H7 (cell line): ENCODE measurements at places on chromosomes 7 and 10.
A peak's percentile ranks its signal among the peaks of the same experiment; 100 is the strongest.

DNA sequence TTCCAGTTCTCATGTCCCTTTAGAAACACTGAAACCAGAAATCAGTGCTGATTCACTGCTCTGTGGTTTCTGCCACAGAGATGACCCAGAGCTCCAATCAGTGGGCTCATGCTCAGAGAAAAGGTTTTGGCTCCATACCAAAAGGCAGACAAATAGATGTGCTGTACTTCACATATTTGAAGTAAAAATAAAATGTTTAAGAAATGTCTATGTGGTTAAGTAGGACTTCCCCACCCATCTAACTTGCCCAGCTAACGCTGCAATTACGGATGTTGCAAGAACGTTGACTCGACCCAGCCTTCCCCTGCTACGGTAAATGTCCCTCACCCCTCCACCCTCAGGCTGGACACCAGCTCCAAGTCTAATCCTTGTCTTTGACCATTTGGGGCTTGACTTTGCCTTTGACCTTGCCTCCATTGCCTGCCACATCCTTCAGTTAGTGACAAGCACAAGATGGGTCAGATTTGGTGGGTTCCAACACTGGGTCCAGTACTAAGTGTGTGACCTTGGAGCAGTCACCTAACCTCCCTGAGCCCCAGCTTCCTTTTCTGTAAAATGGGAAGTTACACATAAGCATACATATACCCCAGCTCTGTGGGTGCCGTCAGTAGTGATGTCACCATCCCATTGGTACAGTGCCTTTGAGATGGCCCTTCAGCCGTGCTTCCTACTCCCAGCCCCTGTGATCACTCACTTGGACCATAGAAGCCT lies 95.8 kb downstream of the CHST15 start:
- DNase-seq, result peak; percentile 14

DNA sequence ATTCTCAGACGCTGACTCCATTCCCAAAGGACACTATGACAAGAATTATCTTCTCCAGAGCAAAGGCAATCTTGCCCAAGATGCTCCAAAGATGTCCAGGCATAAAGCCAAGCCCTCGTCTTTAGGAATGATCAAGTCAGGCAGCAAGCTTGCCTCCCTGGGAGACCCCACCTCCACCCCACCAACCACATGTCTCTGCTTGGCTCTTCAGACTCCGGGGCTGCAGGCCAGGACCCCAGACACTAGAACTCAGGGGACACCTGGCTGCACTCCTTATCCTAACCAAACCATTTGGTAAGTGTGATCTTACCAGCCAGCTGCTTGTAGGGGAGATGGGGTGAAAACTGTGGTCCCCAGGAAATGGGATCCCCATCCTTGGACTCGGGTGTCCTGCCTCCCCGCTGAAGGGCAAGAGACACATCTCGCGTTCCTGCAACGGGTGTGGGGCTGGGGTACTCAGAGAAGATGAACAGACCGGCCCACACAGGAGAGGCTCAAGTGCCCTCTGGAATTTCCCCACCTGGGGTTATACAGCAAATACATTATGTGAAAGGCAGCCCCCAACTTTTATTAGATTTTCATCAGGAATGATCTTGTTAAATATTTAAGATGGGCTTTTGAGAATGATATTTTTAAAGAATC lies 55.7 kb downstream of the INSIG1 start:
- no peak for DNase-seq

- DNase-seq, result no peak
These were observed 105.8 kb downstream of the HIPK2 start for GRCh38 chr7:139671967-139672366.

GRCh38 chr7:77205706-77206105 lies 6.1 kb upstream of the FGL2 start:
- DNase-seq, result no peak

DNA sequence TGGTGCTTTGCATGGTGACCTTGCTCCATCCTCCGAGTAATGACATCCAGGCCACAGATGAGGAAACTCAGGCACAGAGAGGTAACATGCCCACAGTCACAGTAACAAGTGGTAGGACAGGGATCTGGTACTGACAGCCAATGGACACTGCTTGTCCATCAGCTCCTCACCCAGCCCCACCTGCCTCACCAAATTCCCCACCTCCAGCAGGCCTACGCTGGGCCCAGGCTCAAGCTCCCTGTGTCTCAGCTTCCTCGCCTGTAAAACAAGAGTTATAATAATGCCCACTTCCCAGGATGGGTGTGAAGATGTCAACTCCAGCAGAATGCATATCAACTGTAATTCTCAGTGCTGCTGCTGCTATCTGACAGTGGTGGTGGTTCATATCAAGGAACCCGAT lies 123.8 kb downstream of the GRID1 start:
- no peak for DNase-seq

DNA sequence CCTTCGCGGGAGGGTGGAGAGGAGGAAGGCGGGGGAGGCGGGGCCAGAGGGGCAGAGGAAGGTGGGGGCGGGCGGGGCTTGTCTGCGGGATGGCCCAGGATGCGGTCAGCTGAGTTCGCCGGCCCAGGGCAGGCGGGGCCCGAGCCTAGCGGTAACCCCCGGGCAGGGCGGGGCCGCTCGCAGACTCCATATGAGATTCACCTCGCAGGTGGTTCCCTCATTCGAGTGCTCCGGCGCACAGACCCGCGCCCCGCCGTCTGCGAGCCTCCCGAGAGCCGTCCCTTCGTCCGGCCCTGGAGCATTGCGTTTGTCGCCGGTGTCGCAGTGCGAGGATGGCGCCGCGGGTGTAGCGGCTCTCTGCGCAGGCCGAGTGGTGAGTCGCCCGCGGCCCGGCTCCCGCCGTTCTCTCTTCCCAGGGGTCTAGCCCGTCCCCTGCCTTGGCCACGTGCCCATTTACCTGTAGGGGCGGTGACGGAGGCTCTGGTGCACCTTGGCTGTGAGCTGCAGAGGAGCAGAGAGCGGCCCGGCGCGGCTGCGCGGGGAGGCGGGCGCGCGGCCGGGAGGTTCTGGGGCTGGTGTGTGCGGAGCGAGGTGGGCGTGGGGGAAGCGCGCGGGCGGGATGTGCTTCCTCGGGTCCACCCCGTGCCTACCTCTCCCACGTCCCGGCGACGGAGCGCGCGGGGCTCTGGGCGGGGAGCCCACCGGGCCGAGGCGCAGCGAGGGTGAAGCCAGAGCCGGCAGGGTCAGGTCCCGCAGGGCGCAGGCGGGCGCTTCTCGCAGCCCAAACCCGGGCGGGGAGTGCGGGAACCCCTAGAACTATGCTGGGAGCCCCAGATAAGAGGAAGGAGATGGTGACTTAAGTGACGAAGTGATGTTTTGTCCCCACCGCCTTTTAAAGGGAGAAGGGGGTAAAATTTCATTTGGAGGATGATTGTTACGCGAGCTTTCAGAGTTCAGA lies at the start of gene UPP1:
TSS of gene UPP1 (plus strand) at position 220 of the 958 bp plus-strand sequence. CDS start 5,519 bp downstream, outside the sequence.
- peak; percentile 96 for DNase-seq

- DNase-seq, result no peak
These were observed 20.1 kb upstream of the GSTK1 start for GRCh38 chr7:143243111-143243510.

DNA sequence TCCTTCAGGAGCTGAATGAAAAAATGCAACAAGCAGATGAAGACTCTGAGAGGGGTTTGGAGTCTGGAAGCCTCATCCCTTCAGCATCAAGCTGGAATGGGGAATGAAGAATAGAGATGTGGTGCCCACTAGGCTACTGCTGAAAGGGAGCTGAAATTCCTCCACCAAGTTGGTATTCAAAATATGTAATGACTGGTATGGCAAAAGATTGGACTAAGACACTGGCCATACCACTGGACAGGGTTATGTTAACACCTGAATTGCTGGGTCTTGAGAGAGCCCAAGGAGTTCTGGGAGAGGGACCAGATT lies 5.4 kb downstream of the IFIT2 start:
- DNase-seq, result no peak

GRCh38 chr10:69818676-69819239 lies 17.1 kb downstream of the COL13A1 start:
- no peak for DNase-seq

- DNase-seq, result no peak
These were observed 245.1 kb downstream of the RAB11FIP2 start for GRCh38 chr10:117801691-117802090.

DNA sequence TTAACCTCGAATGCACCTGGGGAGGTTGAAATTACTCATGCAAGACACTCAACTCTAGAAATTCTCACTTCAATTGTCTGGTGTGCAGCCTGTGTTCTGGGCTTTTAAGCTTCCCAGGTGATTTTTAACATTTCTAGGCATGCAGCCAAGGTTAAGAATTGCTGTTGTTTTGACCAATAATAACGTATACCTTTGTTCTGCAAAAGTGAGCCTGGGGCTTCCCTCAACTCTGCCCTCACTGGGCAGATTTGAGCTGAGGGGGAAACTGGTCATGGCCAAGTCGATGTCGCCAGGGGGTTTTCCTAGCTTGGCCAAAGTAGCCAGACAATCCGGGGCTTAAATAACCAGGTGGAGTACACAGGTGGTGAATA lies 568 bp downstream of the PRSS2 start:
- no peak for DNase-seq

GRCh38 chr7:2508327-2509215 lies 11.0 kb upstream of the LFNG start:
- DNase-seq, result no peak

- peak; percentile 95 for DNase-seq
These were observed 19.9 kb upstream of the HSPB1 start for GRCh38 chr7:76282344-76283253.

- no peak for DNase-seq
These were observed 28.4 kb downstream of the DIP2C start for GRCh38 chr10:660970-661596.

GRCh38 chr10:113425541-113425951 lies 127.3 kb upstream of the HABP2 start:
- no peak for DNase-seq

GRCh38 chr7:14908697-14909096 lies 6.1 kb upstream of the DGKB start:
- DNase-seq, result no peak

- DNase-seq, result no peak
These were observed 79.4 kb downstream of the EMX2 start for GRCh38 chr10:117621795-117622420.

DNA sequence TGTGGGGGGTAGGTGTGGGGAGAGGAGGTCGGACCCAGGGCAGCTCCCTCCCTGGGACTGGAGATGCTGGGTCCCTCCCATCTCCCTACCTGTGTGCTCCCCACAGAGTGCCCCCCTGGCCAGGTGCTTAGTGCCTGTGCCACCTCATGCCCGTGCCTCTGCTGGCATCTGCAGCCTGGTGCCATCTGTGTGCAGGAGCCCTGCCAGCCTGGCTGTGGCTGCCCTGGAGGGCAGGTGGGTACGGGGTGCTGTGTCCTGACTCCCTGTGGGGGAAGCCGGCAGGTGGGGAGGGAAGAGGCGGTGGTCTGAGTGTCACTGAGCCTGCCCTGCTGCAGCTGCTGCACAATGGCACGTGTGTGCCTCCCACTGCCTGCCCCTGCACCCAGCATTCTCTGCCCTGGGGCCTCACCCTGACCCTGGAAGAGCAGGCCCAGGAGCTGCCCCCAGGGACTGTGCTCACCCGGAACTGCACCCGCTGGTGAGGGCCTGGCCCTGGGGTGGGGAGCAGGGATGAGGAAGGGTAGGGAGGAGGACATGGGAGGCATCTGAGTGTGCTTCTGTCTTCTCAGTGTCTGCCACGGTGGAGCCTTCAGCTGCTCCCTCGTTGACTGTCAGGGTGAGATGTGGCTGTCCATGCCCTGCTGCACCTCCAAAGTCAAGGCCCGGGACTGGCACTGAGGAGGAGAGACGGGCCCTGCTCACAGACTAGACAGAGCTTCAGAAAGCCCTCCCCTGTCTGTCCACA lies 11.7 kb upstream of the ZNF862 start:
- DNase-seq, result peak; percentile 55

GRCh38 chr7:91140286-91140685 lies 123.9 kb upstream of the FZD1 start:
- DNase-seq, result no peak

DNA sequence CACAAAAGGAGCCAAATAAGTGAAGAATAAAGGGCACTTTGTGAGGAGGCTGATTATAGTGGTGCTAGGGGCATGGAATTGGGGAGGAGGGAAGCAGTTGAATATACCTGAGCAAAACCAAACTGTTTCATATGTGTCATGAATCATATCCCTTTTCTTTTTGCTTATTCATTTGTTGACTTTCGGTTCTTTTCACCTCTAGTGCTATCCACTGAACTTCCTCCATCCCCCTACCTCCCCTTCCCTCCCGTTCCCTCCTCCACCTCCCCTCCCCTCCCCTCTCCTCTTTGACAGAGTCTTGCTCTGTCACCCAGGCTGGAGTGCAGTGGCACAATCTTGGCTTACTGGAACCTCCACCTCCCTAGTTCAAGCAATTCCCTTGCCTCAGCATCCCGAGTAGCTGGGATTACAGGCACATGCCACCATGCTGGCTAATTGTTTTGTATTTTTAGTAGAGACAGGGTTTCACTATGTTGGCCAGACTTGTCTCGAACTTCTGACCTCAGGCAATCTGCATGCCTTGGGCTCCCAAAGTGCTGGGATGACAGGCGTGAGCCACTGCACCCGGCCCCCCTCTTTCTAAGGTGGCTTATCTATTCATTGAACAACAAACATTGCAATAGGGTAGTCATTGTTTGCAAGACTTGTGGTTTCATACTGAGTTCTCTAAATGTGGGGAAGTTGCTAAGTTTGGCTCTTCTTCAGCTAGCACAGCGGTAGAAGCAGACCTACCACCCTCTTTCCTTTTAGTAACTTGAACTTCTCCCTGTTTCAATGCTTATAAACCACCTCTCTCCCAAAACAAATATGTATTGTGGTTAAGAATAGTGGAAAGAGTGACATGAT lies 150.4 kb upstream of the PRPS1L1 start:
- DNase-seq, result no peak

DNA sequence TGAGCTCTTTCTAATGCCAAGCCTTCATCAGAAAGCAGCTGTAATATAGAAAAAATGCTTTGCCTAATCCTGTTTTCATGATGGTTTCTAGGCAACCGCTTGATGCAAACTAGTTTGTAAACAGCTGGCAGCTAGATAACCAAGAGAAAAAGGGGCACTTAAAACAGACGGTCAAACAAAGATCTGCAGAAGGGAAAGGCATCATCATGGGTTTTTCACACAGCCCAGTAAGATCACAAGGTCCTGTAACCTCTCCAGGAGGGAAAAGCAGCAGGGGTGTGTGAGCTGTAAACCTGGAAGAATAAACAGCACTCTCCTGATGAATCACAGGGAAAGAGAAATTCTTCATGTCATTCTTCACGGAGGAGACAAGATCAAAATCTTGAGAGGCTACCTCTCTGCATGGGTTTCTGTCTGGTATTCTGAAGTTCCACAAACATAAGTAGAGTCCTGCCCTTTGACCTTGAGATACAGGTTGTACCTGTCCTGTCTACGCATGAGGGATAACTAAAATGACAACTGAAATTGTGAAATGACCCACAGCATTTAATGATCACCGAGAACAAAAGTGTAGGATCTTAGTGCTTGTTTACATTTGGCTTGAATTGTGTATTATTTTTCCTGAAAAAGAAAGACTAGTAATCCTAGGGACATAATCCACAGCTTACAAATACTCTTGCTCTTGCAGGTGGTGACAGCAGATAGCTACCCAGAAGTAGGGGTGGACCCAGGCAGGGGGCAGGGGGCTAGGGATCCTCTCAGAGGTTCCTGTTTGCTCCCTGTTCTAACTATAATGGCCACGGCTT lies 48.0 kb downstream of the CREB3L2 start:
- no peak for DNase-seq
